Chondrocyte (in vitro differentiated cells): ENCODE measurements at places on chromosomes 7 and 10.

DNA sequence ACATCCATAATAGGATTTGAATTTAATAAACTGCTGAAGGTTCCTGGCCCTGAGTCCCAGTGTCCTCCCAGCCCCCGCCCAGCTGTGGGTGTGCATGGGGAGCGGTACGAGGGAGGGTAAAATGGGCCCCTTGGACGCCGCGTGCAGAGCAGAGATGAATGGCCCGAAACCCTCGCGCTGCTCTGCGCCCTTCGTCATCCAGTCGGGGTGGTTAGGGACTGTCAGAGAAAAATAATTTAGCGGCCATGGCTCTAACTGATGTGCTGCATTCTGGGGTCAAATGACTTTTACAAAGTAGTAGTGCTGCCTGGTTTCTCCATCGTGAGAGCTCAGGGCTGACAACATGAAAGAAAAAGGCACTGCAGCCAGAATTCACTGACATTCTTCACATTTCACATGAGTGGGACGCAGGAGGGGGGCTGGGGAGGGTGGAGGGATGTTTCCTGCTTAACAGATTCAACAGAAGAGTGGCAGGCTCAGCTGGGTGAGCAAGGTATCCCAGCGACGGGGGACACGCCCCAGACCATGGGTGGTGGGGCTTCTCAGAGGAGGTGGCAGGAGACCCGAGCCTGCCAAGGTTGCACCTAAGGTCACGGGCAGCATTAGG lies 304.5 kb downstream of the WDR37 start:
- H3K36me3 ChIP-seq, result no peaks in the 10 kb centered on the region
- H3K27me3 ChIP-seq, result no peaks in the 10 kb centered on the region
- DNase-seq, result no peak
- H3K4me1 ChIP-seq, result peaks cover 38% of the 10 kb centered on the region
- H3K27ac ChIP-seq, result peak overlapping the region; percentile 86

DNA sequence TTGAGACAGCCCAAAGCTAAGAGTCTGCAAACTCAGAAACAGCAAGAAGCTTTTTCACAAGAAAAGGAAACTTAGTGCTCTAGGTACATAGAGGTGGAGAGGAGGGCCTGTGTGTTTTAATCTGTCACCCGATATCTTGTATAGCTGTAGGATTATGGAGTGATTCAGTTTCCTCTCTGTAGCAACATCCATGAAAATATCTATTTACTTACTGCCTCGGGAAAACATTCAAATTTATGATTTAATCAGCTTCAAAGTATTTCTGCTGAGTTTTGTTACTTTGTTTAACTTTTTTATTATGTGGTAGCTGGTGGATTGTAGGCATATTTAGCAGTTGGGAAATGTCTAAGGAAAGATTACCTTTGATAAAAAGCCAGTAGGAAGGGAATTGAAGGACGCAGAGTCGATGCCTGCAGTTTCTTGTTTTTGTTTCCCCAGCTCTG lies 292.0 kb downstream of the CCDC3 start:
- no peaks in the 10 kb centered on the region for H3K36me3 ChIP-seq
- H3K4me1 ChIP-seq, result peaks cover 81% of the 10 kb centered on the region
- H3K27ac ChIP-seq, result peak overlapping the region; percentile 95
- no peak overlapping the region for H3K4me3 ChIP-seq

DNA sequence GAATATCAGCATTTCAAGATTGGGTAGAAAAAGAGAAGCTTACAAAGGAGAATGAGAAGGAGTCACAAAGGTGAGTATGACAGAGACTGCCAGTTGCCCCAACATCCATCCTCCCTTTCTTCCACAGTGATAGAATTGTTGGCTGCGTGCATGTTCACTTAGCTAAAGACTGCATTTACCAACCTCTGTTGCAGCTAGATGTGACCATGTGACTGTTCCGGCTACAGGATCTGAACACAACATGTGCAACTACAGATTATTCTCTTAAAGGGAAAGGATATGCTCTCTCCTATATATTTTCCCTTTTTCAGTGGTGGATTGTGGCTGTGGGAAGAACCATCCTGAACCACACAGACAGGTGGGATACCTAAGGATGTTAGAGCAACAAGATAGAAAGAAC lies 60.5 kb upstream of the ZNRF2 start:
- H3K27ac ChIP-seq, result no peak overlapping the region
- no peaks in the 10 kb centered on the region for H3K27me3 ChIP-seq
- peaks cover 28% of the 10 kb centered on the region for H3K4me1 ChIP-seq
- peaks cover 10% of the 10 kb centered on the region for H3K36me3 ChIP-seq
- H3K4me3 ChIP-seq, result no peak overlapping the region

GRCh38 chr7:118644346-118644745 lies 419.8 kb downstream of the ANKRD7 start:
- no peaks in the 10 kb centered on the region for H3K36me3 ChIP-seq
- DNase-seq, result no peak
- H3K27me3 ChIP-seq, result no peaks in the 10 kb centered on the region
- no peak overlapping the region for H3K27ac ChIP-seq
- H3K4me1 ChIP-seq, result no peaks in the 10 kb centered on the region

DNA sequence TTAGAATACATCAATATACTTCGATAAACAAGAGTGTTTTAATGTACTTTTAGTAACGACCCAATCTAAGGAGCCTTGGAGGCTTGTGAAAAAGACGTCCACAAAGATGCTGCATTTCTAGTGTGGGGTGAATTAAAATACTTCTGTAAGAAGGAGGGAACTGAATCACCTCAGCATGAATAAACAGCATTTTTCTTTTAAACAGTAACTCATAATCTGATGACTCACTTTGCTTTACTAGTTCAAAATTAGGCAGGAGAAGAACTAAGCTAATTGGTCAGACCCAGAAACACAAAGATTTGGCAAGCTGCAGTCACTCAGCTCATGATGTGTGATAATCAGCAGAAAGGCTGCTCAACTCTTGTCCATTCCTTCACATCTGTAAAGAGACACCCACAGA lies 24.2 kb downstream of the NCOA4 start:
- DNase-seq, result no peak
- peaks cover 4% of the 10 kb centered on the region for H3K4me1 ChIP-seq
- H3K27me3 ChIP-seq, result no peaks in the 10 kb centered on the region
- no peak overlapping the region for H3K27ac ChIP-seq
- H3K4me3 ChIP-seq, result no peak overlapping the region

DNA sequence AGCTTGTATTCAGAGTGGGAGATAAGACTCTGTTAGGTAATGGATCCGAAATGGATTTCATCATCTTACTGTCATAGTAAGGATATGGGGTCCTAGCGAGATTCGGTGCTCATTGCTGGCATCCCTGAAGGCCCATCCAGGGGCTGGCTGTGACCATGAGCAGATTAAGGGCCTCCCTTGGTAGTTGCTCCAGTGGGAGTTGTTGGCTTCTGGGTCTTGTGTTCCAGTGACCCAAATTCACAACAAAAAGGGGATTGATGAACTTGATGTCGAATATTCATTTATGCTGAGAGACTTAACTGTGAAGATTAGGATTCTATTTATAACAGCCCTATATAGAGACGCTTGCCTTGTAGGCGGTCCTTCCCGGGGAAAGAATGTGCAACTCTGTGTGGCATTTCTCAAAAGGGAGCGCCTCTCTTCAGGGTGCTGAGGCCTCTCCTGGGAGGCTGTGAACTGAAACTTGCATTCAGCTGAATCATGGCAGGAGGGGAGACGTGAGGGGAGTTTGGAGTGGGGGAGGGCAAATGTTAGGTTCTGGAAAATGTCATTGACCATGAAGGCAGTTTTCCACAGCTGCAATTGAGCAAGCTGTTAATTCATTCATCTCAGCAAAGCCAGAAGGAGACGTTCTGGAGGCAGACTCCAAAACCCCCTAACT lies 233.1 kb upstream of the FZD8 start:
- no peak overlapping the region for H3K4me3 ChIP-seq
- H3K27me3 ChIP-seq, result no peaks in the 10 kb centered on the region
- no peak for DNase-seq

DNA sequence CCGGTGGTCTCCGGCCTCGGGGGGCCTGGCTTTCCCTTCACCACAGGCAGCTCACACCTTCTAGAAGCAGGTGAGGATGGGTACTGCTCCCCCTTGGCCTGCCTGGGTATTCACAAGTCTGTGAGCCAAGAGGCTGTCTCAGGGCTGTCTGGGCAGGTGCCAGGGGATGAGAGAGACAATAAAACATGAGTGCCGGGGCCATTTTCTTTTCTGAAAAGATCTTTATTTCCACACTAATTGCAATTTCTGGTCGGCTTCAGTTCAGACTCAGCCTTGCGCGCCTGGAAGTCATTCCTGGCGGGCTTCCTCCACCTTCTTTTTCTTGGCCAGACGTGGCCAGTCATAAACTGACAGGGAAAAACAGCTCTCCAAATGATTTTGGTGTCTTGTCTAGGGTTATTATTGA lies 171.2 kb downstream of the ARHGAP12 start:
- no peaks in the 10 kb centered on the region for H3K27me3 ChIP-seq
- H3K36me3 ChIP-seq, result no peaks in the 10 kb centered on the region
- peak overlapping the region; percentile 33 for H3K27ac ChIP-seq
- H3K4me3 ChIP-seq, result no peak overlapping the region
- H3K4me1 ChIP-seq, result peaks cover 55% of the 10 kb centered on the region

DNA sequence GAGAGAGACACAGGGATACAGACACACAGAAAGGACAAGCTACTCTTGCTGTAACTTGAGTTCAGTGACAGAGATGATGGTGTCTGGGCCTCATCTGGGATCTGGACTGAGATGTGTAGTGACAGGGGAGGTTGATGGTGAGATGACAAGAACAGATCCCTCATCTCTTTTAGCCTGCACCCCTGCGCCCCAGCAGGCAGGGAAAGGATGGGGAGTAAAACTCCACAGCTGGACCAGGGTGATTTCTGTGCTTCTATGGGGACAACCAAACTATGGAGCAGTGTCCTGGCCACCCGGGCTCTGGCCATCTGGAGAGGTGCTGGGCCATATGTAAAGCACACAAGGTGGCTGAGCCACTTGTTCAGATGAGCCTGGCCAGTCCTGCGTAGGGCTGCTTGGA lies 4.5 kb upstream of the LRRC18 start:
- peaks cover 7% of the 10 kb centered on the region for H3K27me3 ChIP-seq
- H3K4me1 ChIP-seq, result no peaks in the 10 kb centered on the region
- no peak overlapping the region for H3K4me3 ChIP-seq
- H3K36me3 ChIP-seq, result no peaks in the 10 kb centered on the region
- DNase-seq, result peak; percentile 74

- peaks cover 32% of the 10 kb centered on the region for H3K4me1 ChIP-seq
- no peaks in the 10 kb centered on the region for H3K27me3 ChIP-seq
- peak overlapping the region; percentile 82 for H3K4me3 ChIP-seq
- DNase-seq, result no peak
- peak overlapping the region; percentile 63 for H3K27ac ChIP-seq
These were observed 727 bp downstream of the ATRNL1 start for GRCh38 chr10:115093776-115094408.

GRCh38 chr10:133353202-133353959 lies 4.4 kb downstream of the FUOM start:
- no peak for DNase-seq
- no peak overlapping the region for H3K27ac ChIP-seq
- peaks cover 4% of the 10 kb centered on the region for H3K27me3 ChIP-seq
- no peaks in the 10 kb centered on the region for H3K4me1 ChIP-seq
- no peak overlapping the region for H3K4me3 ChIP-seq
- no peaks in the 10 kb centered on the region for H3K36me3 ChIP-seq

- DNase-seq, result no peak
- H3K4me1 ChIP-seq, result peaks cover 9% of the 10 kb centered on the region
- no peaks in the 10 kb centered on the region for H3K36me3 ChIP-seq
- no peaks in the 10 kb centered on the region for H3K27me3 ChIP-seq
These were observed 61.5 kb downstream of the CHN2 start for GRCh38 chr7:29255906-29256692.

DNA sequence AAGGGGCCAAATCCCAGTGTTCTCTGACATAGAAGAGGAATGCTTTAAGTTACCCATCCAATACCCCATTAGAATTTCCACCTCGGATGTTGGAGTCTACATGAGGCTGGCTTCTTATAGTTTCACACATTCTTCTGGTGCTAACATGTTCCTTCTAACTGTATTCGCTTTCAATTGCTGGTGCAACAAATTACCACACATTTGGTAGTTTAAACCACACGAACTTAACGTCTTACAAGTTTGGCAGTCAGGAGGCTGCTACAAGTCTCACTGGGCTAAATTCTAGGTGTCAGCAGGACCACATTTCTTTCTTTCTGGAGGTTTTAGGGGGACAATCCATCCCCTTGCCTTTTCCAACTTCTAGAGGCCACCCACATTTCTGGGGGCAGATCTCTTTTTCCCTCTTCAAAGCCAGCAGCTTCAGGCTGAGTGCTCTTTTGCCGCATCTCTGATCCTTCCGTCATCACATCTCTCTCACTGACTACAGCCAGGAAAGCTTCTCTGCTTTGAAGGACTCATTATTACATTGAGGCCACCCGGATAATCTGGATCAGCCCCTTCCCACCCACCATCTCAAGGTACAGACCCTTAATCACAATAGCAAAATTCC lies 5.1 kb upstream of the MACC1 start:
- no peak for DNase-seq
- H3K36me3 ChIP-seq, result no peaks in the 10 kb centered on the region
- H3K27me3 ChIP-seq, result no peaks in the 10 kb centered on the region
- no peak overlapping the region for H3K27ac ChIP-seq

DNA sequence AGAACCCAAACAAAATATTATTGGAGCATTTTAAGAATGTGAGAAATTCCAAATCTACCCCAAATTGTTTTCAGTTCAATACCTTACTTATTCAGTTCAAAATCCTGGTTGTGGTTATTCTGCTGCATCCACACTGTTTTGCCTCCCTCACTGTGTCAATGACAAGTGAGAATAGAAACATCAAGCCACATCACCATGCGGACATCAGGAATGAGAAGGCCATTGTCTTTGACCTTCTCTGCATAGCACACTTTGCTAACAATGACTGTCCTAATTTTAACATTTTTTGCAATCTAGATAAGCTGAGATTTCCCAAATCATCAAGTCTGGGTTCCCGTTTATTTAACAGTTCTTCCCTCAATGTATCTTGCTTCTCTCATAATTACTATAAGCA lies 93.7 kb downstream of the ELAPOR2 start:
- peaks cover 60% of the 10 kb centered on the region for H3K4me1 ChIP-seq
- no peaks in the 10 kb centered on the region for H3K27me3 ChIP-seq
- H3K36me3 ChIP-seq, result no peaks in the 10 kb centered on the region
- peak overlapping the region; percentile 39 for H3K27ac ChIP-seq
- no peak overlapping the region for H3K4me3 ChIP-seq

GRCh38 chr10:16536155-16536554 lies 14.5 kb upstream of the C1QL3 start:
- no peaks in the 10 kb centered on the region for H3K36me3 ChIP-seq
- no peak for DNase-seq
- peaks cover 32% of the 10 kb centered on the region for H3K27me3 ChIP-seq
- no peak overlapping the region for H3K4me3 ChIP-seq
- H3K27ac ChIP-seq, result no peak overlapping the region

DNA sequence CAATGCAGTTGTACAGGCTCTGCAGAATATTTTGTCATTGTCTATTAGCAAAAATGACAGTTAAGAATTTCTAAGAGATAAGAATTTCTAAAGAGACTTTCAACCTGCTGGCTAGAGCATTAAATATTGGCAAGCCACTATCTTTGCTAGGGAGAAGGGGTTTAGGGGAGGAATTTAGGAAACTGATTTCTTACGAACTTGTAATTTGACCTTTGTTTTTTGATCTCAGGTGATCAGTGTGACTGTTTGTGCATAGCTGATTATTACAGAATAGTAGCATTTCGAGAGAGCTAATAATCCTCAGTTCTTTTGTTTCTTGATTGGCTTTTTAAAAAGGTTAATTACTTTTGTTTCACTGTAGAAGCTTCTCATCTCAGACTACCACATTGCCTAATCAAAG lies 68.1 kb downstream of the ST7 start:
- no peak for DNase-seq
- no peak overlapping the region for H3K27ac ChIP-seq
- H3K36me3 ChIP-seq, result no peaks in the 10 kb centered on the region
- no peak overlapping the region for H3K4me3 ChIP-seq
- H3K4me1 ChIP-seq, result peaks cover 61% of the 10 kb centered on the region

GRCh38 chr7:30511973-30512662 lies 7.5 kb upstream of the GGCT start:
- H3K4me3 ChIP-seq, result no peak overlapping the region
- no peak for DNase-seq
- H3K4me1 ChIP-seq, result no peaks in the 10 kb centered on the region
- no peaks in the 10 kb centered on the region for H3K36me3 ChIP-seq
- no peaks in the 10 kb centered on the region for H3K27me3 ChIP-seq
- H3K27ac ChIP-seq, result no peak overlapping the region
